WERI-Rb-1 (cell line): ENCODE measurements at places on chromosomes 12 and 14.

- DNase-seq: no peak
Observed at GRCh38 chr14:72708708-72709475, 185.0 kb downstream of the DPF3 start.

- DNase-seq: no peak
Observed at GRCh38 chr12:91172096-91172495, 10.5 kb downstream of the DCN start.

GRCh38 chr14:70398706-70399431 is 18.0 kb downstream of the SYNJ2BP start:
- no peak for DNase-seq

DNA sequence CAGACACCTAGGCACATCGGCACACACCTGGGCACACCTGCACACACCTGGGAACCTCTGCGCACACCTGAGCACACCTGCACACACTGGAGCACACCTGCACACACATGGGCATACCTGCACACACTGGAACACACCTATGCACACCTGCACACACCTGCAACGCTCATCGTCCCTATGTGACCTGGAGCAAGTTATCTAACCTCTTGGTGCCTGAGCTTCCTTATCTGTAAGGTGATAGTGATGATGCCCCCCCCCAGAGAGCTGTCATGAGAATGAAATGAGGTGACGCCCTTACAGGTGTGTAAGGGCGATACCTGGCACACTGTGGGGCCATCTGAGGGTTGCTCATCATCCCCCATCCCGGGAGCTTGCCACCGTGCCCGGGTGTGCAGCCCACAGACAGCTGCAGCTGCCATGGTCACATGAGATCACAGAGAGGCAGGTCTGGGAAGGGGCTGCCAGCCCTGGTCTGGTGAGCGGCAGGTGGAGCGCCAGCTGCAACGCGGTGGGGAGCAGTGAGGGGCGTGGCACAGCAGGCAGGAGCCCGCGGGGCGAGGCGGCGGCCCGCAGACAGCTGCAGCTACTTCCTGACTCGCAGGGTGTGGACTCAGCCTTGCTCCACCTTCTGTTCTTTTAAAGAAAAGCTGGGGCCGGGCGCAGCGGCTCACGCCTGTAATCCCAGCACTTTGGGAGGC is 59.9 kb upstream of the FBRSL1 start:
- peak; percentile 96 for DNase-seq

DNA sequence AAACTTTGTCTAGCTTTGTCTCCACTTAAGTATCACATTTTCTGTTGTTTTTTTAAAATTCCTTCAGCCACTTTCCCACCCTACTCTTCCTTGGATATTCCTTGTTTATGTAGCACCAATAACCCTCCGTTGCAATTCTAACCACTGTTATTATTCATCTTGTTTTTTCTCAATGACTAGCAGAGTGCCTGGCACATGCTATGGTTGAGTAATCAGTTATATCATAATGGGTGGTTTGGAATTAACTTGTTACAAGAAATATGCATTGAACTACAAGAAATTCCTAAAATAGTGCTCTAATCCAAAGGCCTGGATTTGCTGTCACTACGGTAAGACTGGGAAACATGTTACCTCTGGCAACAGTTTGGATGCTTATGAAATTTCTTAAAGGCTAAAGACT is 756.6 kb downstream of the NOVA1 start:
- DNase-seq: no peak

DNA sequence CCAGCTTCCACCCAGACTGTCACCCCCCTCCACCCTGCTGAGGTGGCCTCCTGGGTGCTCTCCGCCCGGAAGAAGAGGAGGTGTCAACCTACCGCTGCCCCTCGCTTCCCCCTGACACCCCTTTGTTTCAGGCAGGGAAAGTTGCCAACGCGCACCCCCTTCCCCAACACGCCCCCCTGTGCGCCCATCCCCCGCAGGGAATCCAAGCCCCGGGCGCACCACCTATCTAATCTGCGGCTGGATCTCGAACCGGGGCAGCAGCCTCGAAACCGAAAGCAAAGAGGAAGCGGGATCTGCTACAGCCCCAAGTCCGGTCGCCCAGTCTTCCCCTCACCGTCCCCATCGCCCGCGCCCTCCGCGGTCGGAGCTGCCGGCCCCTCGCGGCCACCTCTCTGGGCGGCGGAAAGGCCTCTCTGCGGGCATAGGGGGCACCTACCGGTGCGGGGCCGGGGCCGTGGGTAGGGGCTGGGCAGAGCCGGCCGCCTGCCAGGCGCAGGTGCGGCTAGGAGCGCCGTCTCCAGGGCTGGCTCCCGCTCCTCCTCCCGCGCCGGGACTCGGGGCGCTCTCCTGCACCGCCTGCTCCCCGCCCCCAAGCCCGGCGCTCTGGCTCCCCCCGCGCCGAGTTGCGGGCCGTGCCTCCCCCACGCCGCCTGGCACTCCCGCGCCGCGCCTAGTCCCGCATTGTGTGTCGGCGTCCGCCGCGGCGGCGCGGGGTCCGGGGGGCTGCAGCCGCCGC is 18.3 kb upstream of the PLEKHH1 start:
- DNase-seq: peak; percentile 18

DNA sequence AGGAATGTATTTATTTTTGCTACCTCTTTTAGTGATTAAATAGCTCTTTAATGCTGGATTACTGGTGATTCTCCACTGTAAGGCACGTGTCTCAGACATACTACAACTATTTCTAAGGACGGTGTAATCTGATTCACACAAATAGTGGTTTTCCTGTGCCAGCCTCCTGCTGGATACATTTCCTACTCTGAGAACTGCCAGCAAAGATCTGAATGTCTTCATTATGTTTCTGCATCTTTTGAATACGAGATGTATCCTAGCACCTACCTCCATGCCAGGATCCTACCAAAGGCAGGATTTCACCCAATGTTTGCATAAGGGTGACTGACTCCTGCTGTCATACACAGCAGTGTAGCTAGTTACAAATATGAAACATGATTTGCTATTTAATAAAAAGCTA is 120.6 kb downstream of the PRICKLE1 start:
- no peak for DNase-seq

GRCh38 chr12:58593557-58594304 is 326.6 kb downstream of the LRIG3 start:
- no peak for DNase-seq

DNA sequence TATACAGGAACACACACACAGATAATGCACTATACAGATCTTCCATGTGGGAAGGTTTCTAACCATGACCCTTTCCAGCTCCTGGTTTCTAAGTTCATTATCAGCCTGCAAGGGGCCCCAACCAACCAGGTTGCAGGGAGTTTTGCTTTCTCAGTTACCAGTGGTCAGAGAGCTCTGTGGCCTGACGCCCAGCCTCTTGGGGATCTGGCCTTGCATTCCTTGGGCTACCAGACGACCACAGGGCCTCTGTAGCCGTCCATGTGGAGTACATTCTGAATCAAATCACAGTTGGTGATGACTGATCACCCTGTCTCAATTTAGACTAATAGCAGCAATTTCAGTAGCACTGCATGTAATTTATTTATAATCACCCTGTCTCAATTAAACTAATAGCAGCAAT is 47.5 kb downstream of the PAH start:
- DNase-seq: no peak

GRCh38 chr12:61676520-61676919 is 583.7 kb upstream of the USP15 start:
- no peak for DNase-seq

- DNase-seq: no peak
Observed at GRCh38 chr12:128537668-128538067, 270.7 kb downstream of the TMEM132C start.

- no peak for DNase-seq
Observed at GRCh38 chr12:105469701-105470100, 139.2 kb downstream of the C12orf75 start.

DNA sequence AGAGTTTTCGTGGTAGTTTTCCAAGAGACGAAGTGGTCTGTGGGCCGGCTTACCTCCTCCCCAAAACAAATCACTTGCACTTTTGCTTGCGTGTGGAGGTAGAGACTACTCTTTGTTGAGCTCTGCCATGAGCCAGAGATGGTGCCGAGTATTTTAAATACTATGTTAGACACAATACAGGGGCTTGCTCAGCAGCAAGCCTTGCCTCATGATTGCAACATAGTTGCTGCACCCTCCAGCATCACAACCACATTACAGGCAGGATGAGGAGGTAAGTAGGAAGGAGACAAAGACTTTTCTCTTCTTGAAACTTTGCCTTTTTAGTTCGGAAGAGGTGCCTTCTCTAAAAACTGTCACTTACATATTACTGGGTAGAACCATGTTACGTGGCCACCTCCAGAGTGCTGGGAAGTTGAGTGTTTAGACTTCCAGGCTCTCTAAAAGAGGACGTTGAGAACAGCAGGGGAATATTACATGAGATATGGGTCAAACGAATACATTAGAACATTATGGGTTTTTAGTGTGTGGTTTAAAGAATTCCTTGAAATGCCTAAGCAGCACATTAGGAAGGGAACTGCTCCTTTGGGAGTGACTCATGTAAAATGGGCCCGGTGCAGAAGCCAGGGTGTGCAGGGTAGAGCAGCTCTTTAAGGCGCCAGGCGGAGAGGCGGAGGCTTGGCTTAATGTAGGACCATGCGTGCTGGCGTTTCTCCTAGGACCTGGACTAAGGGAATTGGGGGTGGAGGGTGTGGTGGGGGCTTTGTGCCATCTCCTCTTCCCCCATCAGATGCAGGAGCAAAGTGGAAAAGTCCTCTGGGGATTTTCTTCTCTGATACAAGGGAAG is 110.6 kb upstream of the PRMT8 start:
- no peak for DNase-seq

DNA sequence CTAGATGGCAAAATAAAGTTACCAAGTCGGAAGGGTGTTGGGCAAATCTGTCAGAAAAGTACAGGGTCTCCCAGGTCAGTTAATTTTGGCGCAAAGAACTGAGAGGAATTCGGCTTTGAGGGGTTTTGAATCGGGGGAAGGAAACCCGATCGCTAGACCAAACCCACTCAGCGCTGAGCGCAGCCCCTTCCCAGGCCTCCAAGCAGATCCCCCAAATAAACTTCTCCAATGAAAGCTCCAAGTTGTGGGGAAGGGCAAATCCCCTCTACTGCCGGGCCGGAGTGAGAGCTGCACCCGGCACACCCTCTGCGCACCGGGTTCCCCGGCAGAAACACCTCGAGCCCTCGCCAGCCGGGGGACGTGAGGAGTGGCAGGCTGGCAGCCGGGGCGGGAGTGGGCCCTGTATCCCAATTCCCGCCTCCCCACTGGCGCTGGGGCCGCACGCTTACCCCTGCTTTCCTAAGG is 441 bp downstream of the E2F7 start:
- DNase-seq: no peak

DNA sequence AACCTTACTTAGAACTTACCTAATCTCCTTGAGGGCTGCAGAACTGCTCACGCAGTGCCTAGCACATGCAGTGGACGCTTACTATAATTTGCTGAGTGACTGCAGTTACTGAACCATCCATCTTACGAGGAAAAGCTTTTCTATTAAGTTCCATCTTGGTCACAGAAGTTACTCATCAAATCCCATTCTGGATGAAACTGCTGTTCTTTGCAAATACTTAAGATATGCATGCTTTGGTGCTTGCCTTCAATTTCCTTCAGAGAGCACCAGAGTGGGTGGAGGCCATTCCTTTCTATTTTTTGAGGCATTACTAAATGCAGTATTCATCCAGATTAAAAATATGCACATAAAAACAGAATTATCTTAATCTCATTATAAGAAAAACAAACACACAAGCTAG is 17.7 kb upstream of the PELI2 start:
- no peak for DNase-seq

DNA sequence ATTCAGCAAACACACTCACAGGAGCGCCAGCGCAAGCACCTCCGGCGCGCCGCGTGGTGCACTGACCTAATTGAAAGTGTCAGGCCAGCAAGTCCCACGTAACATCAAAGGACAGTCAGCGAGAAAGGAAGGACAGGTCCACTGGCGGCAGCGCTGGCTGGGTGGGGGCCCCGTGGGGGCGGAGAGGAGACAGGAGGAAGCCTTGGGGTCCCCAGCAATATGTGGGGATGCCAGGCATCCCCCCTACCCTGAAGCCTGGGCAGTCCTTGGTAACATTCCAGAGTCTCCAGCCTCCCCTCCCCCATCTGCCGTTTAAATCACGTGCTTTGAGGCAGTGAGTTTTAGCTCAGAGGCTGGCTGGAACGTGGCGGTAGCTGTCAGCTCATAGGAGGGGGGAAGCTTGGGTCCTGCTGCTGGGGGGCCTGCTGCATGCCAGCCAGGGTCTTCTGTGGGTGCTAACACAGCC is 159.2 kb downstream of the CALM1 start:
- no peak for DNase-seq

- DNase-seq: no peak
Observed at GRCh38 chr12:42686514-42687172, 97.1 kb upstream of the PRICKLE1 start.

DNA sequence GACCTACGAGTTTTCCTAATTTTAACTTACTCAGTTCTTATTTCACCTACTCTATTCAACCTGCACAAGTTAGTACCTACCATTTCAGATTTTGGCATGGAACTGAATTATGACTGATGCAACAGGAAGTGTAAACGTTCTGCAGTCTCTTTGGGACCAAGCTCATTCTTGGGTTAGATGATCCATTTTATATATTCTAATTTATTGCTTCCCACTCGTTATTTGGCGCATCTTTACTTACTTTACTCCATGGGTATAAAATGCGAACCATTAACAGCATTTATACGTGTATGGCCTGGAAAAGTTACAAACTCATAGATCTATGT is 1.0 kb upstream of the EML1 start:
- no peak for DNase-seq

DNA sequence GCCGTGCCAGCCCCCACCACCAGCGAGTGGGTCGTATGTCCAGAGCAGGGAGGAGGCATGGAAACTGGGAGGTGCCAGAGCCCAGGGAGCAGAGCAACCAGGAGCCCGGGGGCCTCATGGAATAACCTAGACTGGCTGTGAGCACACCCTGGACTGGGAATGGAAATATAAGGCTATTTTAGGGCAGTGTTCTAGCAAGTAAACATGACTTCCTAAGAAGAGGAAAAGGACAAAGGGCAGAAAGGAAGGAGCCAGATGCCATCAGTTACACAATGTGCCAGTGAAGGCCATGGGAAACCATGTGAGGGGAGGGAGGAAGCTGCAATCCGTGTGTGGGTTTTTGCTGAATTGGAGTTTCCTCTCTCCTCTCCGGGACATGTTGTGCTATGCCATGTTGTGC is 18.7 kb upstream of the CPM start:
- no peak for DNase-seq

DNA sequence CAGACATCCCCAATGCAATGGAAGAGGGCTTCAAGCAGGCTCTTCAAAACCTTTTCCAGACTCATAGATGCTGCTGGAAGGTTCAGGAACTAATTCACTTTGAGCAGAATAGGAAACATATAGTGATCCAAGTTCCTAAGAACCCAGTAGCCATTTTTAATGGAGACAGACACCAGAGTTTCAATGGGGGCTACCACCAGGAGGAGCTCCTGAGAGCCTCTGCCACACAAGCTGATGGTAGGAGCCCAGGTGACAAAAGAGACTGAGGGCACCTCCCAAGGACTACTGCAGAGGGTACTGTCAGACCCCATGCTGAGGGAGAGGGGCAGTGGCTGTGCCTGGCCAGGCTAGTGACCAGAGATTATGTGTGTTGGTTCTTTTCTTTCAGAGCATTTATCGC is 45.9 kb downstream of the IFNG start:
- DNase-seq: peak; percentile 46

- DNase-seq: no peak
Observed at GRCh38 chr12:108116699-108117098, 12.4 kb upstream of the WSCD2 start.

GRCh38 chr12:90515199-90516175 is 439.5 kb downstream of the CCER1 start:
- no peak for DNase-seq
